ENCODE measurements at places on chromosomes 1 and 21. TPM values are rescaled to one million over a fixed set of nuclear protein-coding genes. Genes with fewer than 3 reads are reported as not detected.

The VHLL gene
- total RNA-seq, result not detected

The LPAR3 gene
- 1.3 TPM for total RNA-seq

The BCL2L15 gene
- not detected for total RNA-seq

The DISC1 gene
- total RNA-seq, result 1.9 TPM

The KCNH1 gene
- total RNA-seq, result 1.6 TPM

The ERG gene
- total RNA-seq, result not detected

The ZFP69B gene
- total RNA-seq, result 3.1 TPM

The CELA3A gene
- total RNA-seq, result not detected

The AGL gene
- 10.2 TPM for total RNA-seq

The GJA8 gene
- total RNA-seq, result 0.12 TPM

The KANK4 gene
- total RNA-seq, result 0.36 TPM

The ALX3 gene
- not detected for total RNA-seq

The SFN gene
- total RNA-seq, result not detected

The GABRD gene
- total RNA-seq, result 1.3 TPM

The LDLRAD1 gene
- total RNA-seq, result not detected

The LIN28A gene
- total RNA-seq, result not detected

The CFH gene
- total RNA-seq, result 2.3 TPM

The NPHS2 gene
- not detected for total RNA-seq

The ZNF362 gene
- total RNA-seq, result 6.6 TPM

The KRTAP19-3 gene
- not detected for total RNA-seq

The CENPF gene
- 123 TPM for total RNA-seq

The ITGB2 gene
- total RNA-seq, result not detected

The PLEKHN1 gene
- total RNA-seq, result 0.88 TPM

The MEF2D gene
- 11.4 TPM for total RNA-seq

Measured in RPMI7951 (cell line).